ENCODE measurements at places on chromosomes 11 and 22.

DNA sequence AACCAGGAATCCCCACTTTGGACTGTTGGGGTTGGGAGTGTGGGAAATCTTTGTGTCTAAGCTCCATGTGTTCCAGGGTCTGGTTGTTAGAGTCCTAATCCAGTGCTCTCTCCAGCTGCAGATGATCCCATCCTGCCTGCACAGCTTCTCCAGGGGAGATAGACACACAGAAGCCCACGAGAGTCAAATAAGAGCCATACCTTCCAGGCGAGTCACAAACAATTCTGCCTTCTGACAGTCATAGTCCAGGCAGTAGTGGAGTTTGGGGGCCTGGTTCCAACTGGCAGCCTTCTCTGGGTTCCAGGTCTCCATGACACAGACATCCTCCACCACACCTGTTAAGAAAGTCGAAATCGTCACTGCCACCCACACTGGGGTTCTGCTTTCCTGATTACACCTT is 32.1 kb downstream of the SYT13 start:
- DNase-seq, result no peak

- no peak for DNase-seq
These were observed 12.6 kb downstream of the RDX start for GRCh38 chr11:110283862-110284261.

DNA sequence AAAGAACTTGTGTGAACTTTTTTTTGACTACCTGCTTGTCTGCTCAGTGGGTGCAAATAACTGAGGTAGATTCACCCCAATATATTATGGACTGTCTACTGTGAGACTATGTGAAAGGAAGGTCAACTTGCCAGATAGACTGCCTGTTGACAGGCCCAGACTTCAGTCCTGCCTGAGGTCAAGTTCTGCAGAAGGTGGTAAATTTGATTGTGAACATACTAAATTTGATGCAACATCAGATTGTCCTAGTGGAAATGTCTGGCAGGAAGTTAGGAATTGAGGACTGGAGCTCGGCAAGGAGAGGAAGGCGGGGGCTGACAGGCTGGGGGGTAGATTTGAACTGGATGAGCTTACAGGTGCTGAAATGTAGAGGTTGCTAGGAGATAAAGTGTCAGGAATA is 140.7 kb downstream of the TTC28 start:
- DNase-seq, result no peak

DNA sequence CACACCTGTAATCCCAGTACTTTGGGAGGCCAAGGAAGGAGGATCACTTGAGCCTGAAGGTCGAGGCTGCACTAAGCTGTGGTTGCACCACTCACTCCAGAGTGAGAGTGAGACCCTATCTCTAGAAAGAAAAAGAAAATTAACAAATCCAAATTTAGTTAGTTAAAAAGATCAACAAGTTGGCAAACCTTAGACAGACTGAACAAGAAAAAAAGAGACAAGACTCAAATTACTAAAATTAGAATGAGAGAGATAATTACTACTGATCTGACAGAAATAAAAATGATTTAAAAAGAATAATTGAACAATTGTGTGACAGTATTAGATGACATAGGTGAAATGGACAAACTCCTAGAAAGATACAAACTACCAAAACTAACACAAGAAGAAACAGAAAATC is 13.6 kb downstream of the CHEK2 start:
- DNase-seq, result no peak

DNA sequence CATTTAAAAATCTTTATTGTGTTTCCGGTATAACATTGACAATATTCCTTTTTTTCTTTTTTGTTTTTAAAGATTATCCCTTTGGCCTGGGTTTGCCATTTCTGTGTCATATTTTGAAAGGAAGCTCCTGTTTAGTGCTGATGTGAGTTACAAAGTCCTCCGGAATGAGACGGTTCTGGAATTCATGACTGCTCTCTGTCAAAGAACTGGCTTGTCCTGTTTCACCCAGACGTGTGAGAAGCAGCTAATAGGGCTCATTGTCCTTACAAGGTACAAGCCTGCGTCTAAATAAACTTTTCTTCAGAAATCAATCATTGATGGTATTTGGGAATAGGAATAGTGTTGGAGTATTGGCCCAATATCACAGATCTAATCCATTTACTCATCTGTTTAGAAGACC is 19.8 kb downstream of the PIWIL4 start:
- no peak for DNase-seq

- DNase-seq, result peak; percentile 43
These were observed at the start of gene NPTXR for GRCh38 chr22:38843657-38844314. Gene NPTXR (minus strand): TSS chr22:38844028.
